ENCODE measurements at places on chromosomes 16 and 17.

DNA sequence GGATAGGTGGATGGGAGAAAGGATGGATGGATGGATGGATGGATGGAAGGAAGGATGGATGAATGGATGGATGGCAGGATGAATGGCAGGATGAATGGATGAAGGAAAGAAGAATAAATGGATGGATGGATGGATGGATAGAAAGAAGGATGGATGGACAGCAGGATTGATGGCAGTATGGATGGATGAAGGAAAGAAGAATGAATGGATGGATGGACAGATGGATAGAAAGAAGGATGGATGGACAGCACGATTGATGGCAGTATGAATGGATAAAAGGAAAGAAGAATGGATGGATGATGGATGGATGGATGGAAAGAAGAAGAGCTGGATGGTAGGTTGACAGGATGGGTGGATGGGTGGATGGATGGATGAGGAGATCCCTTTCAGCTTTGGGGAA lies 9.2 kb upstream of the MYH10 start:
- no peak for DNase-seq

DNA sequence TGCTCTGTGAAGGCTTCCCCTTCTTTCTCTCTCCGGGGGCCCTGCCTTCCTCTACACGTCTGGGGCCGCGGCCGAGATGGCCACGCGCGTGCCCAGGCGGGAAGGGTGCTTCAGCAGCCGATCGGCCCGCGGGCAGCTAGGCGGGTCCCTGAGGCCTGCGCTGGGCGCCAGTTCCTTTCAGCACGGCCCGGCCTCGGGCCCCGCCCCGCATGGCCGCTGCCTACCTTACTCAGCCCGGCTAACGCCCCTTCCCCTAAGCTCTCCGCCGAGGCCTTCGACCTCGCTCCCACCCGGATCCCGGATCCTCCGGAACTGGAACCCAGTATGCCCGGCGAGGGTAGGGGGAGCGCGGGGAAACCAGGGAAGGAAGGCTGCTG lies 335 bp downstream of the TMEM11 start:
- no peak for DNase-seq

DNA sequence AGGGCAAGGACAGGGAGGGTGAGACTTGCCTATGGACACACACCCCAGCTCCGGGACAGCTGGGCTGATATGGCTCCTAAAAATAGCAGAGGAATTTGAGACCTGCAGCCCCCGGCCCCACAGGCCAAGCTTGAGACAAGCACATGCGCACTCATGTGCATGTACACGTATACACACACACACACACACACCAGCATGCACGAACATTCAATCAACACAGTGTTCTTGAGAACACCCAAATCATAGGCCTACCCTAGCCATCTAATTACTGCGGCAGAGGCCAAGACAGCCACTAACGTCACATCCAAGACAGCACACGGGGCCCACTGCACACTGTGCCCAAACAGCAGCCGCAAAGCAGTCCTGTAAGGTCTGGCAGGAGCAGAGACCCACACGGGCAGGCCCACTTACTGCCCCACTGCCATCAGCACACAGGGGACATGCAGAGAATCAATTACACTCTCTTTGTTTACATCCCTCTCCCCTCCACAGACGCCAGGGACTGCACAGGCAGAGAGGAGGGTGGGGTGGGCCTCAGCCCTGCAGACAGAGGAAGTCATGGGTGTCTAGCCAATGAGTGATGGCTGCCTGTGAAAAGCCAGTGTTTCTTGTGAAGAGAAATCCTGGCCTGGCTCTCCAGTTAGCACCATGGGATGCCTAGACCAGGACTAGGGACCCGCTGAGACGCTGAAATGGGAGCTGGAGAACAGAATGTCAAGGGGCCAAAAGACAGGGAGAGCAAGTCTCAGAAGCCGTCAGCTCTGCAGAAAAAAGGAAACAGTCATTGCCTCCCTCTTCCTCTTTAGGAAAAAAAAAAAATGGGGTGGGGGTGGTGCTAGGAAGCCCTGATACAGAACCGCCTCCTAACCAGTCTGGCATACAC lies 39.3 kb downstream of the MYO18A start:
- peak; percentile 49 for DNase-seq

GRCh38 chr17:77316191-77316641 lies 175.4 kb downstream of the SEC14L1 start:
- no peak for DNase-seq

DNA sequence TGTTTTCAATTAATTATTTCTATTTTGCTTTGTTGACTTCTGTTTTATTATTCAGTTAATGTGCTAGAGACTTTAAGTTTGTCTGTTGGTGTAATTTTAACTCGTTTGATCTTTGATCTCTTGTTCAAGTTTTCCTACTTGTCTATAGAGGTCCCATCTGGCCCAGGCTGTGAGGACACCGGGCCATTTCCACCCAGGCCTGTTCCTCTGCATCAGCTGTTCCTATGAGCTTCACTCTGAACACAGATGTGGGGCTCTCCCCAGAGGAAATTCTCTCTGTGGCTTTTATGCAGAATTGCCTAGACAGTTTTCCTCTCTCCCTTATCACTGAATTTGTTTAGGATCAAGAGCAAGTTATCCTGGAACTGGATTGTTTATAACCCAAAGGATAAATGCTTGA lies 44.7 kb downstream of the MYO18A start:
- no peak for DNase-seq

- no peak for DNase-seq
Observed at GRCh38 chr16:58043571-58044155, 18.1 kb downstream of the MMP15 start.

DNA sequence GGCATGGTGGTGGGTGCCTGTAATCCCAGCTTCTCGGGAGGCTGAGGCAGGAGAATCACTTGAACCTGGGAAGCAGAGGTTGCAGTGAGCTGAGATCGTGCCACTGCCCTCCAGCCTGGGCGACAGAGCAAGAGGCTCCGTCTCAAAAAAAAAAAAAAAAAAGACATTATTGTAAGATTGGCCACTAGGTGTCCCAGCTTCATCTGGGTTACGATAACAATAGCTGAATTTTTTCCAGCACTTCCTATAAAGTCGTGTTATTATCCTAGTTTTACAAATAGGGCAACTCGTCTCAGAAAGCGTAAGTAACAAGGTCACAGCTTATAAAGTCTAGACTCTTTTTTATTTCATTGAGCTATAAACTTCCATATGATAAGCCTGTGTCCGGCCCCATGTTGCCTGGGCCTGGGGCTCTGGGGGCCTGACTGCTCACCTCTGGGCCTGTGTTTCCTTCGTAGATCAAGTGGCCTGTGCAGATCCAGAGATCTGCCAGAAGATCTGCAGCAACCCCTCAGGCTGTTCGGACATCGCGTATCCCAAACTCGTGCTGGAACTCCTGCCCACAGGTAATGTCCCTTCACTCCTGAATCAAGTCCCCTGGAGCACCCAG lies 60.5 kb downstream of the SLC5A11 start:
- no peak for DNase-seq

GRCh38 chr16:30375864-30376263 lies 1.3 kb downstream of the MYL11 start:
- DNase-seq = no peak

DNA sequence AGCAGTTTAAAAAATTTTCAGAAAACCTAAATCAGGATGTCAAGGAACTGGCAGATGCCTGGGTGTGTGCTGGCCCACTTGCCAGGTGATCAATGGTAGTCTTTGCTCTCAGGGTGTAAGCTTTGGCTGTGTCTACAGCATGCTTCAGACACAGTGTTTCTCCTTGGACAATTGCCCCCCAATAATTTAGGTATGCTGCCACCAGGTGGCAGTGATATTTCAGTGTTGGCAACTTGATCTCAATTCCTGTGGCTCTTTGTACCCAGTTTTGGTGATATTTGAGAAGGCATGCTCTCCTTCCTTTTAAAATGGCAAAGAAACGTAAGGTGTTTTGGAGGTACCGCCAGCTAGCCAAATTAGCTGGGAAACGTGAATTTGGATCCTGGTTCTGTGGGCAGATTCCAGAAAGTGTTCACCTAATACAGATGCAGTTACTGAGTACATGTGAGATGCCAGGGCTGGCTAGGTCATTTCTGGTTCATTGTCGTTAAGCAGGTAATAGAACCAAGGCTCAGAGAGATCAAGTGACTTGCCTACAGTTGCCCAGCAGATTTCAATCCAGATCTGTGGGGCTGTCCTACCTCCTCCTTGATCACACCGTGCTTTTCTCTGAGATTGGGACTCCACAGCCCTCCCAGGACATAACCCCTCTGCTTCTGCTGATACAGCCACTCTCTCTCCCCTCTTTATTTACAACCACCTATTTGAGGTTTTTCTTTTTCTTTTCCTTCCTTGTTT lies 155.6 kb upstream of the PLCG2 start:
- peak; percentile 67 for DNase-seq

Data from GM20000 (cell line).